ENCODE measurements at places on chromosomes 12 and 14.
A peak's percentile ranks its signal among the peaks of the same experiment; 100 is the strongest.

- DNase-seq: no peak
These were observed 81.0 kb downstream of the CCDC92 start for GRCh38 chr12:123891516-123892179.

GRCh38 chr12:108295641-108296040 lies 43.5 kb downstream of the CMKLR1 start:
- no peak for DNase-seq

GRCh38 chr14:68950111-68950510 lies 29.0 kb downstream of the ACTN1 start:
- DNase-seq: no peak

GRCh38 chr12:47102845-47103651 lies 23.3 kb upstream of the AMIGO2 start:
- no peak for DNase-seq

- no peak for DNase-seq
These were observed 102.9 kb upstream of the FSCB start for GRCh38 chr14:44609876-44610510.

DNA sequence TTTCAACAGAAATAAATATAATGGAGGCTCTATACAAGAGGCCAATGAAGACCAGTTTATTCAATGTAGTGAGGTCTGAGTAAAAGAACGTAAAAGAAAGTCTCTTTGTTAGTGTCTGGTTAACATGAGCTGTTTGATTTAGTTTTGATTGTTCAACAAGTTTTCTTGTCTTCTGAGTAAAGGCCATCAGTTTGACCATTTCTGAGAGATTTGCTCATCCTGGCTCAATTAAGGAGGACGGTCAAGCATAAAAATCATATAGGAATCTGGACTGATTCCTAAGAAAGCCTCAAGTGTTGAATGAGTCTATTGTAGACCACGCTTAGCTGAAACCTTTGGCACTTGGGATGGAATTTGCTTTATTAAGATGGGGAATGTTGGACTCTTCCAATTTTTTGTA lies 32.5 kb upstream of the FGF23 start:
- DNase-seq: no peak

GRCh38 chr14:105267820-105268548 lies 19.7 kb downstream of the BTBD6 start:
- no peak for DNase-seq

GRCh38 chr12:109910969-109911348 lies 10.9 kb downstream of the TCHP start:
- peak; percentile 32 for DNase-seq

Measured in activated CD4-positive, alpha-beta T cell treated with anti-CD3 and anti-CD28 coated beads, Interleukin-2, Interleukin-6, amounts not matched to agents 100 ng/mL and 50 ng/mL, durations not matched to agents 16 hours and 8 hours (primary cell).